ENCODE measurements at places on chromosomes 1 and 21.

- no peak for DNase-seq
Measured at GRCh38 chr1:182662121-182662890, 22.1 kb downstream of the RGS8 start.

DNA sequence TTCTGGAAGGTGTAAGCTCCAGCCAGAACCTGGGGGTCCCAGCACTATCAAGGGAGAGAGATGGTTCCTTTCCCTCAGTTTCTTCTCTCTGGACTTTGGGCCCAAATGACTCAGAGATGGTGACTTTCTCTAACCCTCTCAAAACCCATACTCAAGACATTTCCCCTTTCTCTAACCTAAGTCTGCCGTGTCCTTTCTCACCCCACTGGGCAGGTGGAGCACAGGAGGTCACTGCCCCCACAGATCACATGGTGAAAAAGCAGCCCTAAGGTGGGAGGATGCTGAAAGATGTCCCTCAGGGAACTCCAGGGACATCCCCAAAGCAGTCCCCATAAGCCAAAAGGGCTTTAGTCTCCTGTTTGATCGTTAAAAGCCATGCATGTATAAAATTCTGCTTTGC lies 173.7 kb downstream of the HIVEP3 start:
- no peak for DNase-seq

DNA sequence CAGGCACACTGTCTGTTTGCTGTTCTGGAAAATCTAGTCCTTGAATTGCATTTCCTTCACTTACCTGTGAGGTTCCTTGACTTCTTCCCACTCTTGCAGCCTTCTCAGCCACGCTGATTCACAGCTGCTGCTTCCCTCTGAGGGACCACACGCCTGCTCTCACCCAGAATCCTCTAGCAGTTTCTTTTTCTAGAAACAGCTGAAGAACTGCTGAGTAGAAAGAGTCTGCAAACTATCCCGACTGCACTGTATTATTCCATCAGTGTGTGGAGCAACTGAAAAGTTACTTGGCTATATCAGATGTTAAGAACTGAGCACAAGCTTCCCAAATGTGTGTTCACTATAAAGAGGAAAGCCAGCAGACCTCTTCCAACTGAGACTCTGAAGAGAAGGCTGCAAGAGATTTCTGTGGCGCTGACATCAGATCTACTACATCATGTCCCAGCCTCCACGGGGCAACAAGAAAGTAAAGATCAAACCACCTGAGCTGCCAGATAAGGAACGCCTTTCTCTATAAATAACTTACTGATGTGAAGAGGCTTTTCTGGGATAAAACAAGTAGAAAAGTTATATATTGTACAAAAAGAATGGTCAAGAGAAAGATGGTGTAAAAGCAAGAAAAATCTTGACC lies 226.6 kb downstream of the RERE start:
- no peak for DNase-seq

GRCh38 chr1:222791006-222791710 lies 23.7 kb upstream of the DISP1 start:
- no peak for DNase-seq

GRCh38 chr1:98910827-98911226 lies 93.8 kb downstream of the PLPPR5 start:
- DNase-seq = no peak

DNA sequence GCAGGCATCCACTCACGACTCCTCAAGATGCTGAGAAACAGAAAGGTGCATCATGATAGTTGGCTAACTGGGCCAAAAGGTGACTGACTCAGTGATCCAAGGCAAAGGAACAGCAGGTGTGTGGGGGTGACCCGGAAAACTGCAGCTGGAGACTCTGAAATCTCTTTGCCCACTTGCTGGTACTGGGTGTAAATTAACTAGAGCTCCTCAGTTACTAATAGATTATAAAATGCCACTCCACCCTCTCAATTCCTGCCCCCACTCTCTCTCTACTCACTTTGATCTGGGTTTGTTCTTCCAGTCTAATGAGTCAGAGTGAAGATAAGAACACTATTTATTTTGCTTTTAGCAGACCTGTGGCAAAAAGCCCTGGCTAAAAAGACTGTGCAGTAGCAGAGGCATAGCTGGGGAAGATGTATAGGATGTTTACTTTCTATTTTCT lies 7.2 kb upstream of the PIGC start:
- DNase-seq = no peak
